Heart right ventricle (tissue), 16 donors: ENCODE measurements at places on chromosomes 16 and 17. TPM values are rescaled to one million over a fixed set of nuclear protein-coding genes. Genes with fewer than 3 reads are reported as not detected.

SYCE1L gene
- total RNA-seq: 1.5 TPM

RMI2 gene
- total RNA-seq: 0.22 TPM

HP gene
- total RNA-seq: 0.47 TPM

RNU2-1 gene
- total RNA-seq: 1,455 TPM

TP53TG3 gene
- not detected for total RNA-seq

CMTM4 gene
- total RNA-seq: 14.6 TPM

SMURF2 gene
- total RNA-seq: 12.1 TPM

CACNG1 gene
- total RNA-seq: not detected

ADAD2 gene
- 2.2 TPM for total RNA-seq

CSH1 gene
- not detected for total RNA-seq

EPX gene
- total RNA-seq: not detected

FOXF1 gene
- 0.12 TPM for total RNA-seq

FNDC8 gene
- total RNA-seq: not detected

MT4 gene
- not detected for total RNA-seq

TMEM238L gene
- total RNA-seq: not detected
